Urinary bladder (tissue), 4 donors: ENCODE measurements at places on chromosomes 5 and 9.

DNA sequence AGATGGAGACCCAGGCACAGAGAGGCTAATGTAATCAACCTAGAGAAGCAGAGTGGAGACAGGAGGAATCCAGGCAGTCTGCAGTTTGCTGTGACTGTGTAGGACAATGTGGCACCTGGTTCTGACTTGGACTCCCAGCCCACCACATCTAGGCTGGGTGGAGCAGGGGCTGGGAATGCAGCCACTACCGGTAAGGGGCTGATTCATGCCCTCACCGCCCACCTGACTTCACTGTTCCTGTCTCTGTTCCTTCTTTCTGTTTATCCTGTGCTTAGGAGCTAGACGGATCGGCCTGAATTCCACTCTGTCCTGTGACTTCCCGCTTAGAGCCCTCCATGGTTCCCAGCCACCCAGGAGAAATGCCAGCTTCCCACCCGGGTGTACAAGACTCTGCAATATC is 2.6 kb downstream of the PDLIM4 start:
- DNase-seq = no peak

GRCh38 chr5:137402436-137403187 is 96.5 kb downstream of the SPOCK1 start:
- no peak for DNase-seq

- no peak for DNase-seq
Observed at GRCh38 chr9:129746092-129746777, 6.6 kb downstream of the PTGES start.

- DNase-seq = no peak
Observed at GRCh38 chr9:3865141-3865772, 339.5 kb upstream of the RFX3 start.

DNA sequence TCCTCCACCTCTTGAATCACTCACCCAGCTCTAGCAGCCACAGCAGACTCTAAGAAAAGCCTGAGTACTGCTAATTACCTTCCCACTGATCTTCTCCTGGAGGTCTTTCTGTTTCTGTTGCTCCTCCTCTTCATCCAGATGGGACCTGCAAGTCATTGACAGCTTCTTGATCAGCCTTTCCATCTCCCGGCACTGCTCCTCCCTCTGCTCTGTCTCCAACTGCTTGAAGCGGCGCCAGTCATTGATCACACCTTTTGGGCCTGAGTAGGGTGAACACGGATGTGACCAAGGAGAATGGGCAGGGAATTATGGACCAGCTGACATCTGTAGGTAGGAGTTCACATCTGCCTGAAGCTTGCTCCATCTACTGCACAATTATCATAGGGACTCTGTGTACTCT is 5.5 kb downstream of the PDCL start:
- DNase-seq = no peak

- no peak for DNase-seq
Observed at GRCh38 chr5:79436224-79436623, 77.7 kb downstream of the HOMER1 start.

DNA sequence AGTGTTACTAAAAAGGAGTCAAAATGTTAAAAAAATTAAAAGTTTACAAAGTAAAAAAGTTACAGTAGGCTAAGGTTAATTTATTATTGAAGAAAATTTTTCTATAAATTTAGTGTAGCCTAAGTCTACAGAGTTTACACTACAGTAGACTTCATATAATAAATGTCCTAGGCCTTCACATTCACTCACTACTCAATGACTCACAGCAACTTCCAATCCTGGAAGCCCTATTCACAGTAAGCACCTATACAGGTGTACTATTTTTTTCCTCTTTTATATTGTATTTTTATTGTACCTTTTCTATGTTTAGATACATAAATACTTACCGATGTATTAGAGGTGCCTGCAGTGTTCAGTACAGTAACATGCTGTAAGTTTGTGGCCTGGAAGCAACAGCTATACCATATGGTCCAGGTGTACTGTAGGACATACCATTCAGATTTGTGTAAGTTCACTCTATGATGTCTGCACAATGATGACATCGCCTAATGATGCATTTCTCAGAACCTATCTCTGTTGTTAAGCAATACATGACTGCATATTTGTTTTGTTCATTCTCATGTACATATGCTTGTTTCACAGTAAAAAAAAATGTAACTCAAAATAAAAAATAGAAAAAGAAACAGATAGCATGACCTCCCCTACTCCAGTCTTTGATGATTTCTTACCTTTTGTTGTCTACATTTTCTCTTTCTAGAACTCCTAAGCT is 64.7 kb downstream of the NR3C1 start:
- no peak for DNase-seq

GRCh38 chr9:106761493-106761892 is 101.5 kb upstream of the ZNF462 start:
- no peak for DNase-seq

GRCh38 chr5:32083981-32084430 is 90.1 kb downstream of the GOLPH3 start:
- DNase-seq = no peak

DNA sequence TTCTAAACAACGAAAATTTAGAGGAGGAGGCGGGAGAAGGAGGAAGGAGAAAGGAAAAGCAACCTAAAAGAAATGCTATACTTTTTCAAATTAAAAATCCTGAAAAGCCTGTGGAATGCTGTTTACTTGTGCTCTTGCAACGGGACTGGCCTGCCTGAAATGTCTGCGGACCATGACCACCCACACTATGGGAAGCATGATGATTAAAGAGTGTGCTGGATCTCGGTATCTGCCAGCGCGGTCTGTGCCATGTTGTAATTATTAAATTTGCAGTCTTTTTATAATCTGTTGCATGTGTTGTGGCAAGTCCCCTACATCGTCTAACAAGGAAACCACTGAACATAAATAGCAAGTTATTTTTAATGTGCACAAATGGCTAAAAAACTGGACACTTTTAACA is 111.4 kb downstream of the FANCC start:
- no peak for DNase-seq

DNA sequence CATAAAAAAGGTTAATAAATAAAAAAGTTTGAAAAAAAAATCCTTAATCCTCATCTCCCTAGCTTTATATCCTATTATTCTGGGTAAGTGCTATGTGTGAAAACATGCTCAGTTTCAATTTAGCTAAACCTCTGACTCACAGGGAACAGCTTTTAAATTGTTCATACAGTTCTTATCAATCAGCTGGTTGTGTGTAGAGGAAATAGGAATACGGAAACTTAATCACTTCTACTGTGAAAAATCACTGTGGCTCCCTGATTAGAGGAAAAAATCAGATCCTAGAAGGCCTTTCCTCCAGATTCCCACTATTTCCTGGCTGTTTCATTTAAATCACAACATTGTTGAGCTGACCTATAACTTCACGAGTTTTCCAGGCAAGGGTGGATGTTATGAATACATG is 120.5 kb downstream of the MARCHF3 start:
- DNase-seq = no peak

DNA sequence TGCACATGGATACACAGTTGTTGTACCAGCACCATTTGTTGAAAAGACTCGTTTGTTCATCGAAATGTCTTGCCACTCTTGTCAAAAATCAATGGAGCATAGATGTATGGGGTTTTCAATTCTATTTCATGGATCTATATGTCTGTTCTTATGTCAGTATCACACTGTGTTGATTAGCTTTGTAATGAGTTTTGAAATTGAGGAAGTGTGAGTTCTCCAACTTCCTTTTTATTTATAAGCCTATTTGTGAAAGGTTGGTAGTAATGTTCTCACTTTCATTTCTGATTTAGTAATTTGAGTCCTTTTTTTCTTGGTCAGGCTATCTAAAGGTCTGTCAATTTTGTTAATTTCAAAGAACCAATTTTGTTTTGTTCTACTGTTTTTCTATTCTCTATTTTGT is 26.1 kb downstream of the ZNF510 start:
- no peak for DNase-seq

DNA sequence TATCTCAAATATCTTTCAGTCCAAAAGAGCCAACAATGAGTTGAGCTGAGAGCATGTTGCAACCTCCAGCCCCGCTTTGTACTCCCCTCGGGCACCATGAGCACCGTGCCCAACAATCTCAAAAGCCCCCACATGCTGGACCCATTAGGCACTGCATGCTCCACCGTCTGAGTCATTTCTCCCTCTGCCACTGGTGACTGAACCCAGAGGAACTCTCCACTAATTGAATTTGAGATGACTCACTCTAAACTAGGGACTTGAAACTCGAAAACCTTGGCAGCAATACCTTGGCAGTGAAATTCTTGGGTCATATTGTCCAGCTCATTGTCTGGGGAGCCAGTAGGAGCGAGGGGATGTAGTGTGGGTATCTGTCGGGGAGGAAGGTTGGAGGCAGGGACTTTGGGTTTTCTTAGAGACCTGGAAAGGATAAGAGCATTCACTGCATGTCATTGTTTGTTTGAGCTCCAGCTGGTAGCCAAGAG is 49.9 kb upstream of the SLIT3 start:
- DNase-seq = no peak

GRCh38 chr9:4333787-4334186 is 33.9 kb upstream of the GLIS3 start:
- no peak for DNase-seq

DNA sequence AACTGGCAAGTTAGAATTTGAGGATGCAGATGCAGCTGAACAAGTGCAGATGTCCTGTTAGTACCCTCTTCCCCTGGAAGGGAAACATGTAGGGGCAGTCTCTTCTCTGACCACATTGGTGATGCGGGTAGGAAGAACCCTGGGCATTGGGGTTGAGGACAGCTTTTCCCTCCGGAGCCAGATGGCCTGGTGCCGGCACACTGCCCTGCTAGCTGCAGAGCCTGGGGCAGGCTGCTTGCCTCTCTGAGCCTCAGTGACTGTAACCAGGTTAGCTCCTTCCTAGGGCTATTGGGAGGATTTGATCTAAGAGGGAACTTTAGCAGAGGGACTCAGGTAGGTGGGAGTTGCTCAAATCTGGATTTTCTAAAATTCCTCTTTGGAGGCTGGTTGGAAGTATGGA is 148.4 kb downstream of the HSPA4 start:
- no peak for DNase-seq

GRCh38 chr9:37923796-37924427 is 20.0 kb upstream of the SLC25A51 start:
- no peak for DNase-seq

GRCh38 chr9:33159777-33160127 is 7.4 kb downstream of the B4GALT1 start:
- no peak for DNase-seq

DNA sequence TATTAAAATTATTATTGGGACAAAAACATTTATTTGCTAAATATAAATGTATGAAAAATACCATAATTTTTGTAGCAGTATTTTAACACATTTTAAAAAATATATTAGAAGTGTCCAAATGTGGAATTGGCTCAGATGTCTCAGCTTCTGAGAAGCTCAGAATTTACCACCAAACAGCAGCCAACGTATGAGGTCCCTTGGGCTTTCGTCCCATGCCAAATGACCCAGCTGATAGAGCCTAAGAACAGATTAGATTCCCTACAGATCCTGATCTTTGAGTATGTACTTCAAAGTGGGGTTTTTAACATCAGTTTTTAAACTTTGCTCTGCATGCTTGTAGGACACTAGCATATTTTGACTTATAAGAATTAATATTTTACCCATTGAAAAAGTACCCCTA is 77.3 kb upstream of the RPS23 start:
- DNase-seq = no peak

DNA sequence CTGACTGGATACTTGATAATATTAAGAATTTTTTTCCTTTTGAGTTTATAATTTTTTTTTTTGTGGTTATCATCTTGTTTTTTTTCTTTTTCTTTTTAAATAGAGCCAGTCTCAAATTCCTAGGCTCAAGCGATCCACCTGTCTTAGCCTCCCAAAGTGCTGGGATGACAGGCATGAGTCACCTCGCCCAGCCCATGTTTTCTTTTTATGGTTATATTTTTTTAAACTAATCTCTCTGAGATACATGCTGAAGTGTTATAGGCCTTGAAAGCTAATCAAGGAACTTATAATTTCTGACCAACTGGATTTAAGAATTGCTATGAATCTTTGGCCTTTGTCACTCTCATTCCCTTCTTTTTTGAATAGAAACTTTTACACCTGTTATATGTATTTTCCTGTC is 6.8 kb upstream of the AMACR start:
- DNase-seq = no peak

DNA sequence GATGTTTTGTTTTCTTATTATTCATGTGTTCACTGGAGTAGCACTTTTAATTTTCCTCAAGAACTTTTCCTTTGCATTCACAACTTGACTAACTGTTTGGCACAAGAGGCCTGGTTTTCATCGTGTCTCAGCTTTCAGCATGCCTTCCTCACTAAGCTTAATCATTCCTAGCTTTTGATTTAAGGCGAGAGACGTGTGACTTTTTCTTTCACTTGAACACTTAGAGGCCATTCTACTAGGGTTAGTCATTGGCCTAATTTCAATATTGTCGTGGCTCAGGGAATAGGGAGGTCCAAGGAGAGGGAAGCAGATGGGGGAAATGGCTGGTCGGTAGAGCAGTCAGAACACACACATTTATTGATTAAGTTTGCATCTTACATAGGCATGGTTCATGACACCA is 94.0 kb downstream of the ZNF462 start:
- DNase-seq = no peak

DNA sequence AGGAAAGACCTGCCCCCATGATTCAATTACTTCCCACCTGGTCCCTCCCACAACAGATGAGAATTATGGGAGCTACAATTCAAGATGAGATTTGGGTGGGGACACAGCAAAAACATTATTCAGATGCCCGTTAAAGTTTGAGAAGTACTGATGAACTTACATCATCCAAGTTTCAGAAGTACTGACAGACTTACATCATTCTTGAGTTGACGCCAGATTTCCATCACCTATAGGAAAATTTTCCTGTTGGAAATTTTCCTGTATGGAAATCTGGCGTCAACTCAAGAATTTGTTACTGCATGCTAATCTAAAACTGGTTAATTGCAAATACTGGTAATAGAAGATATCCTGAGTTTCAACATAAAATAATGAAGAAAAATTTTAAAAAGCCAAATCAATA is 975.9 kb downstream of the MAT2B start:
- DNase-seq = no peak

DNA sequence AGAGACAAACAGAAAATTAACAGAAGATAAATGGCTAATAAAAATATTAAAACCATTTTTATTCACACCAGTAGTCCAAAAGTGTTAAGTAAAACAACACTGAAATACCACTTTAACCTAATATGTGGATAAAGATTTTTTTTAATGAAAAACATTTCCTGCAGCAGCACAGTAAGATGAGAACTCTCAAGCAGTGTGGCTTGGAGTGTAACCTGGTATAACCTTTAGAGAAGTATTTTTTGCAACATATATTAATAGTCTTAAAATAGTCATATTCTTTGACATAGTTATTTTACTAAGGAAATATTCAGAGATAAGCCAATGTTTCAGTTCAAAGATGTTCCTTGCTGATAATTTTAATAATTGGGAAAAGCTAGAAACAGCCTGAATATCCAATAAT is 644.4 kb downstream of the PDE4D start:
- no peak for DNase-seq

DNA sequence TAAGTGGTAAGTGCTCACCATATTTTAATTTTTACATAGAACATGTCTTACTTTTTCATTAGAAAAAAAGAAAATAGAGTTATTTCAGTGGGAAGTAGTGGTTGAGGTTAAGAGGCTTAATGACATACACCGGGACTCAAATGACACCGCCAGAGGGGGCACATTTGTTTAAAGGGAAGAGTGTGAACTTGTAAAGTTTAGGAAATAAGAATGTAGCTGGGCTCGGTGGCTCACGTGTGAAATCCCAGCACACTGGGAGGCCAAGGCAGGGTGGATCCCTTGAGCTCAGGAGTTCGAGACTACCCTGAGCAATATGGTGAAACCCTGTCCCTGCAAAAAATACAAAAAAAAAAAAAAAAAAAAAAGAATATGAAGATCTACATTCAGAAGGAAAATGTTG is 43.4 kb upstream of the TNFAIP8 start:
- DNase-seq = no peak

GRCh38 chr5:142017832-142018427 is 5.1 kb upstream of the GNPDA1 start:
- no peak for DNase-seq
